Omental fat pad (tissue), 4 donors: ENCODE measurements at places on chromosomes 6 and 20.

DNA sequence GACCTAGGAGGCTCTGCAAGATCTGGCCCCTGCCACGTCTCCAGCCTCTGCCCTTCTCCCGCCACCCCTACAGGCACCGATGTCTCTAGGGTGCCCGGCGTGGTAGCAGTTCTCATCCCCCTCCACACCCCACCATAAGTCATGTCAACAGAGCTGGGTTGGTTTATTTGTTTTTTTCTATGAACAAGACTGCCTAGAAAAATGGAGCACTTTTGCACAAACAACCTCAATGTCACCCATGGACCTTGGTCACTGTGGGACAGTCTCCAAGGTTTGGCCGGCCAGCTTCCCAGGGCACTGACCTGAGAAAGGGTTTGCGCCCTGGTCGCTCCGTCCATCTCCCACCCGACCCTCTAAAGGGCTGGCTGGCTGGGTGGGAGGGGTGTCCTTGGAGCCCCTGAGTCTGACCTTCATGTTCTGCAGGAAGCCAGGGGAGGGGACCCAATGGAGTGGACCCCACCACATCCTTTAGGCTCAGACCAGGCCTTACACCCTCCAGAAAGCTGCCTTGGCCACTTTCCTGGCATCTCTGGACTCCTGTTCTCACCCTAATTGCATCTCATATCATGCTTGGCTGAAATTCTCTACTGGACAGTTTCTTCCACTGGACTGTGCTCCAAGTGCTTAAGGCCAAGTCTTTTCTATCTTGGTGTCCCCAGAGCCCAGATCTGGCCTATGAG lies 104.8 kb upstream of the PTPN1 start:
- no peak for DNase-seq

- no peak for DNase-seq
These were observed 9.7 kb downstream of the MAPRE1 start for GRCh38 chr20:32829311-32830005.

- no peak for DNase-seq
These were observed 105.6 kb downstream of the DCDC2 start for GRCh38 chr6:24252280-24252679.

DNA sequence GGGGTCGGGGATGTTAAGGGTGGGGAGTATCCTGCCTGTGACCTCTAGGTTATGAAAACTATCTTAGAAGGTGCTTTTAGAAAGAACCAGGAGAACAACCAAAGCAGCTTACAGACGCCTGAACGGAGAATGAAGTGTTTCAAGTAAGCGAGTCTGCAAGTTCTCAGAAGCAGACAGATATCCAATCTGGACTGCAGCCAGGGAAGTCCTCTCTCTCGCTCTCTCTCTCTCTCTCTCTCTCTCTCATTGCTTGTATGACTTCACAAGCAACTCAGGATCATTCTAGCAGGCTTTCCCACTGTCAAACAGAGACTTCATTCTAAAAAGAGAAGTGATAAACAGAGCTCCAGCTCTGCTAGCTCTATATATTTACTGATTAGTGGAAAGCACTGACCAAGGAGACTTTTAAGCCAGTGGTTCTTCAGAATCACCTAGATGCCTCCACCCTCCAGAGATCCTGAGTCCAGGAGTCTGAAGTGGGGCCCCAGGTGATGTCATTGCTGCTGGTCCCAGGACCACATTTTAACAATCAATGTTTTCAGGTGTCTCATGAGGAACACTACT lies 6.0 kb downstream of the TCF21 start:
- DNase-seq: no peak

- no peak for DNase-seq
These were observed 50.2 kb downstream of the MCHR2 start for GRCh38 chr6:99943846-99944245.

DNA sequence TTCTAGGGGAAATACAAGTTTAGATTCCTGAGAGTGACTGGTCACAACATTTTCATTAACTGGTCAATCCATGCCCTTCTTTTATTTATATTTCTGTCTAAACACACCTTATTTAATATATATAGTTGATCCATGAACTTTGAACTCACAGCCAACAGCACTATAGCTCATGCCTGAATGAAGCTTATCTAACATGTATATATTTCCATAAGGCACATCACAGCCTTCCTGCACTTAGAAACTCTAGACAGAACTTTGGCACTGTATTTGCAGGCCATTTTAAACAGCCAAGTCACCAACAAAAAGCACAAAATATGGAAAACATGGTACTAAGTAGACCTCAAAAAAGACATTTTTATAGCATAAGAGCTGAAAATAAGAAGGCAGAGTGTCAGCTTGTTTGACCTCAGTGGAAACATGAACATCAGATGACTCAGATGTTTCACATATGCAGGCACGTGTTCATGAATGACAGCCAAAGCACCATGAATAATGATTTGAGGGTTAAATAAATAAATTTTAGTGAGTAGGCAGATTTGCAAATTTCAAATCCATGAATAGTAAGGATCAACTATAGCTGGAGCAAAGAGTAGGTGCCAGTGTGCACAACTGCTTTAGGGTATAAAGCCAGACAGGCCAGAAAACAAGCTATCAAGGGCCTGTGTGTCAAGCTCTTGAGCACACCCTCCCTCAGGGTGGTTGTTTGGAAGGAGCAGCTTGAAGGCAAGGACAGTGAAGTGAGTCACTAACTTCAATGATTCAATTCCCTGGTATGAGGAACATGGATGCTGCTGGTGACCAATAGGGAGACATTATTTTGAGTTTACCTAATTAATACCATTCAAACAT lies 88.9 kb upstream of the NT5E start:
- no peak for DNase-seq

DNA sequence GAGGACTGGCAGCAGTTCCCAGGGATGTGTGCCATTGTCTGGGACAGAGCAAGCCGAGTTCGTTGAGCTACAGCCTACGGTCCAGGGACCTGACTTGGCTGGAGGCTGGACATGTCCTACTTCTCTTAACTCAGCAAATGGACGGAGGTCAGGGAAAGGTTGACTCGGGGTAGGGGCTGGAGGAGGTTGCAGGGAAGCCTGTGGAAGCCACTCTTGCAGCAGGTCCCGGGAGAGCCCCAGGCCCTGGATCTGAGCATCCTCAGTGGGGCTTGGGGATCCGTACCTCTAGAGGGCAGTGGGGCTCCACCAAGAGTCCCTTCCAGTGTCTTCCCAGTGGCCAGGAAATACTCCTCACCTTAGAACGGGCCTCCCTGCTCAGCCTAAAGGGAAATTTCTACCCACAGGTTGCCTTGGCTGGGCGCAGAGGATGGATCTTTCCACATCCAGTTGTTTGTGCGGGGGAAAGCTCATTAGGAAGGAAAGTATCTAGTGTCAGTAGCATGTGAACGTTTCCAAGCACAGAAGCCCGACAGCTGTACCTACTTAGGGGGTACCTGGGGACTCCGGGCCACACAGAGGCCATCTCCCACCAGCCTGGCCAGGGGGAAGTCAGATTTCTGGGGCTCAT lies 170.2 kb downstream of the NFATC2 start:
- peak; percentile 40 for DNase-seq

- DNase-seq: no peak
These were observed 125.4 kb downstream of the F13A1 start for GRCh38 chr6:6195080-6195479.
